ENCODE measurements at places on chromosomes 16 and 17.

- DNase-seq, result peak; percentile 99
Measured at GRCh38 chr16:720447-720989, 428 bp upstream of the ANTKMT start.

DNA sequence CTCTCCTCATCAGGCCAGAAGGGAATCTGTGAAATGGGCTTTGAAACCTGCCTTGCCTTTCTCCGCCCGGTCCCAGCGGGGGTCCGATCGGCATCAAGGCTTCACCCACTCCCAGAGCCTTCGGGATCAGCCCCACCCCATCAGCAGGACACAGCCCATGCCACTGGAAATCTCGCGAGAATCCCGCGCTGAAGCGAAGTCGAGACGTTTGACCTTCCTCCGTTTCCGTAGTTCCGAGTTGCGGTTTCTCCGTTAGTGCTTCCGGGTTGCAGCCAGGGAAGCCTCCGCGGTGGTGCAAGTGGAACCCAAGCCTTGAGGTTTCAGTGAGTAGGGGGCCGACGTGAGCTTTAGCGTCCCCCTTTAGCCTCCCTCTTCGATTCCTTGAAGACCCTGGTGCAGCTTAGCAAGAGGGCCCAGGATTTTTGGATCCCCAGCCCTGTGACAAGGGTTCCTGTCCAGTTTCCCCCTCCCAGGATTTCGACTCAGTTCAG lies at the start of gene COASY:
COASY (plus strand) TSS at position 252 of the 491 bp plus-strand sequence. CDS start 475 bp downstream, outside the sequence.
- peak; percentile 100 for DNase-seq

GRCh38 chr16:69511651-69512050 lies 54.1 kb upstream of the NFAT5 start:
- no peak for DNase-seq

- DNase-seq, result peak; percentile 45
Measured at GRCh38 chr17:74785096-74785980, 9.2 kb upstream of the NAT9 start.

DNA sequence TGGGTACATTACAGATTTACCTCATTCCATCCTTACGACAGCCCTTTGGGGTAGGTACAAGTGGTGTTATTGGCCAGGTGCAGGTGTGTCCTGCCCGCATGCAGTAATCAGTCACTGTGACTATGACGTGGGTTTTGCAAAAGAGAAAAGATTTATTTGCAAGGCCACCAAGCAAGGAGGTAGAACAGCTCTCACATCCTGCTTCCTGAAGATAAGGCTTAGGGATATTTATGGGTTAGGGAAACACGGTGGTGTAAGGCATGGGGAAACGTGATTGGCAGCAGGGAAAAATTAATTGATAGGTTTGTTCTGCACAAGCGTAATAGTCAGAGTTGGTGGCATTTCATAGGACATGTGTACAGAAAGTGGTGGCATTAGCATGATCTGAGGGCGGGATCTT lies 214.8 kb downstream of the PARN start:
- no peak for DNase-seq

- DNase-seq, result peak; percentile 90
Measured at GRCh38 chr17:78839235-78839761, 1.3 kb downstream of the USP36 start.

GRCh38 chr16:10938796-10939648 lies 3.2 kb downstream of the DEXI start:
- no peak for DNase-seq

DNA sequence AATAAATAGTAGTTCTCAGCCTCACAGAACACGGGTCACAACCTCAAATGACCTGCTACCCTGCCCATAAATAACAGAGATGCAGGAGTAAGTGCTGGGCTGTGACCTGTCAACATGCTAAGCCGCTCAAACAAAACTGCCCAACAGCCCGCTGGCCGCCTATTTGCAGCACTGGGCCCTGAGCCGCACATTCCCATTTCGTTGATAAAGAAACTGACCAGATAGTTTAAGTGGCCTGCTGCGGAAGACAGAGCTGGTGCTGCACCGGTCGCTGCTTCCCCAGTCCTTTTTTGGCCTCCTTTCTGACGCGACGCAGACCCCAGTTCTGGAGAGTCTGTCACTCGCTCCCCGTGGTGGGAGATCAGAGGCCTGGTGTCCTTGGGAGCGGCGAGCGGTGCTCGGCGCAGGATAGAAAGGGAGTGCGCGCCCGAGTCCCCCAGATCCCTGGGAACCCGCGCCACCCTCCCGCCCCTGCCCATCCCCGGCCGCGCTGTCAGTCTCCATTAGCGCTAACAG lies 349 bp upstream of the SLC6A2 start:
- no peak for DNase-seq

GRCh38 chr17:74987909-74988711 lies 678 bp downstream of the CDR2L start:
- DNase-seq, result peak; percentile 97

GRCh38 chr17:65660947-65661346 lies 99.5 kb upstream of the AXIN2 start:
- DNase-seq, result peak; percentile 42
